ENCODE measurements at places on chromosomes 12 and 14.

GRCh38 chr14:50823051-50823761 is 7.8 kb downstream of the NIN start:
- no peak for DNase-seq

DNA sequence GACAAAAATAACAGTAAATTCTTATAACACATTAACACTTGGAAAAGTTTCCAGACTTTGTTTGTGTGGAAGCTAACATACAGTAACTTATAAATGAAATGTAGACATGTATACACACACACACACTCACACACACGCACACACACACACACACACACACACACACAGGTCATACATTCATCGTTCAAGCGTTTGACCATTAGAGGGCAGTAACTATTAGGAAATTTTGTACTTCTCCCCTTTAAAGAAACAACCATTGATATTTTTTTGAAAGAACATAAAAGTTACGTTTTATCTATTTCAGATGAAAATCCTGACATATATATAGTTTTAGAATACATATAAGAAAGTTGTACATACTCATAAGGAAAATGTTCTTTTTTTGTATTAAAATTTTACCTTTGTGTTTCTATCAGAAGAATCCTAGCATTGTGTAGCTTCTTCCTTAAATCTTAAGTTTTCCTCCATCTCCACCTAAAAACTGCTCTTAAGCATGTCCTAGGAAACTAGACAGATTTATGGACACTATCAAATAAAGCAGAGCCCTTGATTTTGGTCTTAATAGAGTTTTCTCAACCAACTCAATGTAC is 29.0 kb downstream of the PTPRQ start:
- no peak for DNase-seq

DNA sequence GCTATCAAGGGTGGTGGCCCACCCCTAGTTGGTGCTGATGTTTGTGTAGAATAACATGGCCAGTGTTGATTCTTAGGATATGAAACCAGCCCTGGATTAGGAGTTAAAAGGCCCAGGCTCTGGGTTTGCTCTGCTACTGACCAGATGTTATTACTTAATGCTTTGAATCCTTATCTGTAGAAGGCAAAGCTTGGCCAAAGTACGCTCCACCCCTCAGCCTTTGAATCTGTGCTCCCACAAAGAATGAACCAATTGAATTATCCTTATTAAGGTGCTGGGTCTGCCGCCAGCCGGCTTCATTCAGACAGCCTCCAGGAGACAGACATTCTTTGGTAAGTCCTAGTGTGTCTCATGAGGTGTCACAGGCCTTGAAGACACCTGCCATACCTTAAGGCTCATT is 41.8 kb downstream of the AKAP3 start:
- no peak for DNase-seq

- DNase-seq = no peak
Measured at GRCh38 chr12:55957106-55957859, 8.6 kb downstream of the PMEL start.

DNA sequence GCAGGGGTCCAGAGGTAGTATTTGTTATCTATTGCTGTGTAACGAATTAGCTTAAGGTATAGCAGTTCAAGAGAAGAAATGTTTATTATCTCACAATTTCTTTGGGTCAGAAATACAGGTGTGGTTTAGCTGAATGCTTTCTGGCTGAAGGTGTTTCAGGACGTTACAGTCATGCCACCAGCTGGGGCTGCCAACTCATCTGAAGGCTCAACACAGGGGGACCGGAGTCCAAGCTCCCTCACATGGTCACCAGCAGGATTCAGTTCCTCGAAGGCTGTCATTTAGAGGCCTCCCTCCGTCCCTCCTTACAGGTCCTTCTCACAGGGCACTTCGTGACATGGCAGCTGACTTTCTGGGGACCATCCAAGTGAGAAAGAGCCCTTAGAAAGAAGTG is 37.5 kb upstream of the SINHCAF start:
- no peak for DNase-seq

DNA sequence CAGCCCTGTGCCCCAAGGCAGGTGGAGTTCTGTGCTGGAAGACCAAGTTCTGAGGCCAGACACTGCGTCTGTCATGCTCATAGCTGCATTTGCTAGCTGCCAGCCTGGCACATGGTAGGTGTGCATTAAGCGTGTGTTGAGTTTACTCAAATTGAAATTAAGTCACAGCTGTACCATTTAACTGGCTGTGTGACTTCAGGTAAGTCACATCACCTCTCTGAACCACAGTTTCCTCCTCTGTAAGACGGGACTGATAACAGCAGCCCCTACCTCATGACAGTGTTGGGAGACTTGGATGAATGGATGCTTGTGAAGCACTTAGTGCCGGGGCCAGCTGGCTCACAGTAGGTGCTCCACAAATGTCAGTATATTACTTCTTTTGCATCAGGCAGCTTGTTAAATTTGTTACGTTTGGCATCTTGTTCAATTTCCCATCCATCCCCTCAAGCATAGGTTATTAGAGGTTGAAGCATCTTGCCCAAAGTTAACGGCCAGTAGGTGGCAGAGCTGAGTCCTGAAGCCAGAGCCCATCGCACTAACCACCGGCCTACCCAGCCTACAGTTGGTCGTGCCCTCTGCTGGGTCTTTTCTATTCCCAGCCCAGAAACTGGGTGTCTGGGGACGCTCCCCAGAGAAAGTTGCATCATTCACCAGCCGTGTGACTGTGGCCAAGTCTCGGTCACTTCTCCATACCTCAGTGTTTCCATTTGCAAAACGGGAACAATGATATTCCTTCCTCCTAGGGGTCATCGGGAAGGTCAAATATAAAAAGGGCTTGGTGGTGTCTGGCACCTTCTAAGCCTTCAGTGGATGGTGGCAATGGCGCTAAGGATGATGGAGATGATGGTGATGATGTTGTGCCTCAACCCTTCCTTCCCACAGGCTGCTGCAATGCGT is 4.5 kb downstream of the DAO start:
- DNase-seq = peak; percentile 37

DNA sequence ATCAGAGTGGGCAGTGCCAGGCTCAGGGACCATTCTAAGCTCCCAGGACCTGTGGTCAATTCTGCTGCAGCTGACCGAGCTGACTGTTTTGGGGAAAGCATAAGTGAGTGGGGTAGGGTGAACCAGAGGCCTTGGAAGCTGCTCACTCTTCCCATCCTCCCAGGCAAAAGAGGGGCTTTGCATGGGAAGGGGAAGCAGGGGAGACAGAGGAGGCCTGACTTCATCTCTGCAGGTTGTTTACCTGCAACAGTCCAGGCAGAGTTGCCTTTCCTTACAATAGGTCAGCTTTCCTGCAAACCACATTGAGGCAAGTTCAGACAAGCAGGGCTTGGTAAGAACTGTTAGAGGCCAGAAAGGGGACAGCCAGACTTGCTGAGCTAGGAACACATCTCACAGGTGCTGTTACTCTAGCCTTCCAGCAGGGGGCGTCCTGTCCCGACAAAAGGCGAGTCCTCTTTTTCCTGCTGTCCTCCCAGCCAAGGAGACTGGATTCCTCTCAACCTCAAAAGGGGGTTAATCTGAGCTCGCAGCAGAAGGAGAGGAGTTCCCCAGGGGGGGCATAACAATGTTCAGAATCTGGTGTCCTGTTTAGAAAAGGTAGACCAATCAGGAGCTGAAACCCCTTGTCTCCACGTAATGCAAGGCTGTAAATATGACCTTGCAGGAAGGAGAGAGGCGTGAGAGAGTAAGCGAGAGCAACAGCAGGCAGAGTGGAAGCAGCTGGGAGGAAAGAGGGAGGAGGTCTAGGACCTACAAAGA is 4.3 kb upstream of the DHRS2 start:
- peak; percentile 52 for DNase-seq

- no peak for DNase-seq
Measured at GRCh38 chr14:65501328-65501727, 88.8 kb downstream of the FUT8 start.

- DNase-seq = no peak
Measured at GRCh38 chr12:57936513-57936883, 4.9 kb upstream of the ATP23 start.

- no peak for DNase-seq
Measured at GRCh38 chr12:23952071-23952470, 2.6 kb upstream of the SOX5 start.

GRCh38 chr12:3836641-3837040 is 36.6 kb downstream of the PARP11 start:
- no peak for DNase-seq
